RCC 7860 (cell line): ENCODE measurements at places on chromosomes 12 and 14.
A peak's percentile ranks its signal among the peaks of the same experiment; 100 is the strongest.

- DNase-seq = no peak
Measured at GRCh38 chr12:95089462-95089861, 16.0 kb upstream of the NR2C1 start.

GRCh38 chr12:109735051-109735521 is 21.5 kb downstream of the FAM222A start:
- DNase-seq = no peak

GRCh38 chr12:18280728-18281127 is 19.4 kb downstream of the PIK3C2G start:
- no peak for DNase-seq

GRCh38 chr12:70719672-70720420 is 82.6 kb upstream of the PTPRB start:
- peak; percentile 9 for DNase-seq

- no peak for DNase-seq
Measured at GRCh38 chr14:103560691-103561090, 1.8 kb downstream of the BAG5 start.

DNA sequence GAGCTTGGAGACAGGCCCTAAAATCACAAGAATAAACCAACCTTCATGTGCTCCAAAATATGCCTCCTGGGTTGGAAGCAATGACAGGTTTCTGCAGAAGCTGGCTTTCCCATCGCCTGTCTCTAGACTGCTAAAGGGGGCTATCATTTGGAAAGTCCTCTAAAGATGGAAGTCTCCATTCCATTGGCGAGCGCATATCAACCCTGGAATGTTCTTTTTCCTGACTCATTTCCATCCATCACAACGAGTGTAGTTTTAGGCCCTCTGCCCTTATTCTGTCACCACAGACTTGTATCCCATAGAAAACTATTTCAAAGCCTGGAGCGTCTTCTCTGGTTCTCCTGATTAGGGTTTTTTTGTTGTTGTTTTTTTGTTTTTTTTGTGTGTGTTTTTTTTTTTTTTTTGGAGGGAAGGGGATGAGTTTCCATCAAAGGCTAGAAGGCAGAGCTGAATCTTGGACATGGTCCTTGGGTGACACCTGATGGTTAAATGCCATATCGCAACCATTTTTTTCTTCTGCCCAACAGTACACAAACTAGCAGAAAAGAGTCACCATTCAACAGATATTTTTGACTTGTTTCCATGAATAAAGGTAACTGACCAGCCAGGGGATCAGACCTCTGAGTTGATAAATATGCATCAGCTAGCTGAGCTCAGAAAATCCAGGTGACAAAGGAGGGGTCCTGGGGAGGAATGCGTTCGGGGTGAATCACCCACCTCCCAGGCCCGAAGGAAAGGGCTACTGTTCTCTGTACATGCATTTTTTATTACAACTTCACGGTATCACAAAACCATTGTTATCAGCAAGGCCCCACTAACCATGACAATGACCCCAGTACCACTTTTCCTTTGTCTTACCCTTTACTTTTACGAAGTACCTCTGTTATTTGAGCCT is 40.5 kb downstream of the KCNA5 start:
- DNase-seq = peak; percentile 35

- no peak for DNase-seq
Measured at GRCh38 chr12:27973487-27973890, 956 bp upstream of the PTHLH start.

DNA sequence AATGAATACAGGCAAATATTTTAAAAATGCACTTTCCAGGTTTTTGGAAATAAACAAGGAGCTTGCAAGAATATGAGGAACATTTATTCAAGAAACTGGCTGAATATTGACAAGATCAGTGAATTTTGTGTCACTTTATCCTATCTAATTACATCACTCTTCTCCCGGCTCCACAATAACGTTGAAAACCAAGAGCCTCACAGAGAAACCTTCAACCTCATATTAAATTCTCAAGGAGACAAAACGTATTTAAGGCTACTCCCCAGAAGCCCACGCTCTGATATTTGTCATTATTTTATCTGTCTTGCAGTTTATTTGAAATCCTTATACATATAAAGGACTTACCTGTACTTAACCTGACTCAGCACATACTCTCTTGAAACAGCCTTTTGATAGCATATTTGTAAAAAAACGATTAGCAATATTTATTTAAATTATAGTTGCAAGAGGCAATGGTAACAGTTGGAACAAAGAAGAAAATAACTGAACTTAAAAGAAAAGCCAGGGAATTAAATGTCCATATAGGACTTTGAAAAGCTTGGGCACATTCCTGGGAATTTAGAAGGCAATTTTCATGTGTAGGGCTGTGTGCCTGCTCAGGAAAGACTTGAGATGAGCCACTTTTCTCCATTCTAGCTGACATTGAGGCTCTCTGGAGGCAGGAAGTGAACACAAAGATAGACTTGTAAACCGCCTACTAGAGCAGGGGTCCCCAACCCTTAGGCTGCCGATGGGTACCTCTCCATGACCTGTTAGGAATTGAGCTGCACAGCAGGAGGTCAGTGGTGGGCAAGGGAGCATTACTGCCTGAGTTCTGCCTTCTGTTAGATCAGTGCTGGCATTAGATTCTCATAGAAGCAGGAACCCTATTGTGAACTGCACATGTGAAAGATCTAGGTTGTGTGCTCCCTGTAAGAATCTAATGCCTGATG is 636.4 kb downstream of the SLC16A7 start:
- no peak for DNase-seq

DNA sequence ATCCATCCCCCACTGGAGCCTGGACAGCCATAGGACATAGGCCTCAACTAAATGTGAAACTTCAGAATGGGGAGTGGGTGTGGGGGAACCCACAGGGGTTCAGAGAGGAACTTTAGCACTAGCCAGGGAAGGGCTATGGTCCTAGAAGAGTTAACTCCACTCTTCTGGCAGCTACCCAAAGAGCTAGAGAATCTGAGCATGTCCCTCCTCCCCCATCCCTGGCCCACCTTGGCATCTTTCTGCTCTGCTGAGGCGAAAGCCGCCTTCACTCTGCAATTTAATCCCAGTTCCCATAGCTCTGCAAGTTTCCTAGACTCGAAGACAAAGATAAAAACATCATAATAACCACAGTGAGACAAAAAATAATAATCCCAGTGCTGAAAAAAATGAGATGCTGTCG is 214.7 kb upstream of the RTL1 start:
- DNase-seq = no peak

DNA sequence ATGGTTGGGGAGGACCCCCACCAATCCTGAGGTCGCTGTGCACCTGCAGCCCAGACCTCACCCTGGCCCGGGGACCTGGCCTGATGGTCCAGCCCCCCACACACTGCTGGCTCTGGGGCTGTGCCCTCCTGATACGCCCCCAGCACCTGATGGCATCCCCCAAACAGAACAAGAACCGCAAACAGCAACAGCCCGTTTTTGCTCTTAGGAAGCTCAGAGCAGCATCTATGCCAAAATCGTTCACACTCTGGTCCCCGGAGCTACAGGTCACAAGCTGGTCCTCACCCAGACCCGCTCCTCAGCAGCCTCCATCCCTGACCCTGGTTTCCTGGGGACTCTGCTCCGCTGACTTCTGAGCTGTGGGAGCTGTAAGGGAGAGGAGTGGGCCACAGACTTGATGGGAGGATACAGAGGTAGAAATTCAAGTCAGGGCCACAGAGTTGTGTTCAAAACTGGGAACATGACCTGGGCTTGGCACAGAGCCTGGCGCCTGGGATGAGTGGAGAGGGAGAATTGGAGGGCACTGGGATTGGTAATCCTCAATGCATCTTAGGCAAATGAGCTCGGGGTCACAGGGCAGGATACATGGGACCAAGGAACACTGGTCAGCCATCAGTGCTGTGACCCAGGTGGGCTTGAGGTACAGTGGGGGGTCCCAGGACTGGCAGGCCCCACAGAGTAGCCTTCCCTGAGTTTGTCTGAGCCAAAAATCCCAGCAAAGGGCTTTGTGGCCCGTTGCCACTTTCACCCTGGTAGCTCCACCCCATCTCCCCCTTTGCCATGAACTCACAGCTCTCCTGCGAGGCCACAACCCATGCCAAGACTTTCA is 170.9 kb upstream of the RTL1 start:
- no peak for DNase-seq

GRCh38 chr14:59427653-59428580 is 37.3 kb downstream of the GPR135 start:
- peak; percentile 42 for DNase-seq
